Hair follicle dermal papilla cell (primary cell): ENCODE measurements at places on chromosomes 13 and 19. TPM values are rescaled to one million over a fixed set of nuclear protein-coding genes. Genes with fewer than 3 reads are reported as not detected.

The KLK13 gene
- total RNA-seq: not detected in 2 replicates

The TMIGD2 gene
- total RNA-seq: 0.36 TPM in 1 of 2 replicates, not detected in the other

The LILRB5 gene
- not detected in 2 replicates for total RNA-seq

The ZNF57 gene
- 6.3 and 7.9 TPM in 2 replicates for total RNA-seq

The LGI4 gene
- total RNA-seq: 1.2 and 1.3 TPM in 2 replicates

The DCT gene
- 0.16 TPM in 1 of 2 replicates, not detected in the other for total RNA-seq

The DIRAS1 gene
- total RNA-seq: 2.8 and 4.7 TPM in 2 replicates

The HOOK2 gene
- 18.3 and 18.8 TPM in 2 replicates for total RNA-seq

The FXYD5 gene
- 53.2 and 73.8 TPM in 2 replicates for total RNA-seq

The FBXW9 gene
- total RNA-seq: 10.4 and 12.3 TPM in 2 replicates
